Activated naive CD4-positive, alpha-beta T cell (primary cell): ENCODE measurements at places on chromosomes 12 and 14.
A peak's percentile ranks its signal among the peaks of the same experiment; 100 is the strongest.

DNA sequence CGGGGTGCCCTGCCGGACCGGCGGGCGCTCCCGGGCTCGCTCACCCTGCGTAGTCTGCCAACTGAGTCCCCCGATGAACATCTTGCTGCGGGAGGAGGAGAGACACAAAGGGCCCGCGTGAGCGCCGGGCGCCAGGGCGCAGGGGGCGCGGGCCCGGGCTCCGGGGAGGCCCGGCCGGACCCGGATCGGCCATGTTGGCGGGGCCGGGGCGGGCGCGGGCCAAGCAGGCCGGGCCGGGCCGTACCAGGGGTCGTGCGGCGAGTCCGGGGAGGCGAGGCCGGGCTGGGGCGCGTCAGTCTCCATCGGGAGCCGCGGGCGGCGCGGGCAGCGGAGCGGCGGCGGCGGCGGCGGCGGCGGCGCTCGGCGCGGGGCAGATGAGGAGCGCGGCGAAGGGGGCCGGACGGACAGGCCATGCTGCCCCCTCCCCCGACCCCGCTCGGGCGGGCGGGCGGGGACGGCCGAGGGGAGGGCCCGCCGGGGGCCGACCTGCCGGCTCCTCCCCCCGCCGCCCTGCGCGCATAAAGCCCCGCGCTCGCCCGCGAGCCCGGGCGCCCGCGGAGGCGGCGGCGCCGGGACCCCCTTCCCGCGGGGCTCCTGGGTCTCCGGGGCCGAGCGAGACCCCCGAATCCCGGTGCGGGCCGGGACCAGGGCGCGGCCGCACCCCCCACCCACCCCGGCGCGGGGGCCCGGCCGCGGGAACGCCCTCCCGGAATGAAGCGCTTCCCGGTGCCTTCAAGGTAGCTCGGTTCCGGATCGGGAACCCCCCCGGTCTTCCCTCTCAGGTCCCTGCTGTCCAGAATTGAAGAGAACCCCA is at the start of gene MSI1:
Gene MSI1 (minus strand): TSS at position 376 of the 814 bp plus-strand sequence. CDS start 73 bp downstream, at position 303.
- DNase-seq: no peak

GRCh38 chr14:29999013-29999539 is 71.4 kb upstream of the PRKD1 start:
- no peak for DNase-seq

DNA sequence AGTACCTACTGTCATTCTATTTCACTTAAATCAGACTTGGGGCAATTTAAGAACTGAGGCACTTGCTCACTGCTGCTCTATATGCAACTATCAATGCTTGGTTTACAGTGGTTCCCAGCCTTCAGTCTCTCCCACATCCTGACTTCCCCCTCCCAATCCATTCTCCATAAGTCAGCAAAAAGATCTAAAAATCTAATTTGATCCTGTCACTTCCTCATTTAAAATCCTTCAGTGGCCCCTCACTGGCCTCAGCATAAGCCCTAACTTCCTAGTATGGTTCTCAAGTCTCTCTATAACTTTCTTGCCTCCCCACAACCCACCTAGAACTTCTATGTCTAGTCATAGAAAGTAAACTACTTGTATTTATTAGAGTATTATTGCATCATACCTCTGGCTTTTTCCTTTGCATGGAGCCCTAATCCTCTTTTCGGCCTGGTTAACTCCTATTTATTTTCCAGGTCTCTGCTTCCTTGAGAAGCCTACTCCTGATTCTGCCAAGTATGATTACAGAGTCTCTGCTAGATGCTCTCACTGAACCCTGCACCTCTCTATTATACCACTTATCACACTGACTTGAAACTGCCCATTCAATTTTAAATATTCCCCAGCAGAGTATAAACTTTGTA is 130.6 kb downstream of the RALGAPA1 start:
- DNase-seq: no peak

DNA sequence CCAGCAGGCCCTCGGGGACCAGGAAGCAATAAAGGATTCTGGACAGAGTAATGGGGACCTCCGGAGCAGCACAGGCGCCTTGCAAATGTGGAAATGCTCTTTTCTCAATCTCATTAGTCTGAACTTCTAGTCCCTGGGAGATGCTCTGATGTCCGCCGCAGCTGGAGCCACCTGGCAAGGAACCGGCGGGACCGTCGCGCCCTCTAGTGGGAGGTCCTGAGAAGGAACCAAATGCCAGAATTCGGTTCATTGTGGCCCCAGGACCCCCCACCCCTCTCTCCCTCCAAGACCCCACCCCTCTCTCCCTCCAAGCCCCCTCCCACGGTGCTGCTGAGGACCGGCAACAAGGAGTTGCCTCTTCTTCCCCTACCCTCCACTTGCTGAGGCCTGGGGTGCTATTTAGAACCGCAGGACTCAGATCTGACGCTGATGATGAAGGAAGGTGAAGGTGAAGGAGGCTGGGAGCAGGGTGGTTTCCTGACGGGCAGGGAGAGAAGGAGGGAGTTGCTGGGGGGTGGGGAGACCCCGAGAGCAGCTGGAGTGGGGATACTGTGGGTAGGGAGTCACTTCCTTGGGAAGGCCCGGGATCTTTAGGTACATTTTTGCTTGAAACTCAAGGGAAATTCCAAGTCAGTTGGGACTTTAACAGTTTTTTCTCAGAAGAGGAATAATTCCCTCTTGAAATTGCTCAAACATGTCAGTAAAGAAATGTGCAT is 42.5 kb downstream of the SMIM41 start:
- DNase-seq: peak; percentile 41

- no peak for DNase-seq
Observed at GRCh38 chr14:86796221-86797074, 1196.5 kb downstream of the GALC start.

GRCh38 chr12:77062846-77063461 is 2.4 kb downstream of the E2F7 start:
- no peak for DNase-seq

GRCh38 chr14:80404413-80404812 is 193.1 kb upstream of the DIO2 start:
- no peak for DNase-seq

DNA sequence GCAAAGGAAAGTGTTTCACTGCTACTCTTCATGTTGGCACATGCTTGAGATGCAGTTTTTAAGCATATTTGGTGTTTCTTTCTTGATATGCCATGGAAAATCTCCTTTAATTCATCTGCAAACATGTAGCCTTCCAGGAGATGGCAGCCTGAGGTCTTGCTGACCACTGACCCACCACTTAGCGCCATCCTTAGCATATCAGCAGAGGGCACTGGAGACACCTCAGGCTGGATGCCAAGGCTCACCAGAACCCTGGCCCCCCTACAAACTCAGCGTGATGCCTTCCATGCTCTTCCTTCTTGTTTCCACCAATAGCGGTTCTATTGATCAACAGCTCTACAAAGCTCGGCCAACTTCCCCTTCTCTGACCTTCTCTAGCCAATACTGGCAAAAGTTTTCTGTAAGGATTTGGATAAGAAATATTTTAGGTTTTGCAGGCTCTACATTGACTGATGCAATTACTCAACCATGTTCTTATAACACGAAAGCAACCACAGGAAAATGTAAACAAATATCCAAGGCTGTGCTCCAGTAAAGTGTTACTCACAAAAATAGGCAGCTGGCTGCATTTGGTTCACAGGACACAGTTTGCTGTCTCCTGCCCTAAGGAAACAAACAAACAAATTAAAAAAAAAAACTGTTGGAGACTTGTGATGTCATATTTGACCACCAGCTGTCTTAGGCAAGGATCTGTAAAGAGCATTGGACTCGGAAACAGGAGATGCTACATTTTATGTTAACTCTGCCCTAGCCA is 209.7 kb downstream of the SLC15A4 start:
- DNase-seq: no peak

- no peak for DNase-seq
Observed at GRCh38 chr12:14514154-14514842, 53.4 kb downstream of the PLBD1 start.

DNA sequence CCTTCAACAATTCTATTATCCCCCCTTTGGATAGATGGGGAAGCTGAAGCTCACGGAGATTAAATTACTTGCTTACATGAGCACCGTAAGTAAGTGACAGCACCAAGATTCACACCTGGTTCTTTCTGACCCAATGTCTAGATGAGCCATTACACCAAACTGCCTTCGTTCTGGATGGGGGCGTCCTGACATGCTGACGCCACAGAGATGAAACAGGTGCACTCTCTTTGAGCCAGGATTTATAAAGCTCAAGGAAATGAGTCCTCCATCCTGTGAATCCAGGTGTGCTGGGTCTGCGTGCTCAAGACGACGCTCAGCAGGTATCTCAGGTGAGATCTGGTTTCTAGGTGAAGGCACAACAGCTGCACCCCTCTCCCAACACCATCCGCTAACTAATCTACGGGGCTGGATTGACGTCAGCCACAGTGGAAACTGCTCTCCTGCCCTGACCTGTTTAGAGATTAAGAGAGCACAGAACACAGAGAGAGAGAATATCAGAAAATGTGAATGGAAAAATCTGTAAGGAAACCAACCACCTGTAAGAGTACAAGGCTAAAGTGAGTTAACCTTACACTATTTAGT is 61.6 kb downstream of the KSR2 start:
- no peak for DNase-seq

GRCh38 chr14:71734885-71735284 is 197.3 kb upstream of the RGS6 start:
- DNase-seq: no peak
